ENCODE measurements at places on chromosomes 6 and 20.

- DNase-seq, result no peak
Measured at GRCh38 chr20:3067139-3068014, 4.0 kb upstream of the OXT start.

- no peak for DNase-seq
Measured at GRCh38 chr6:20463396-20463795, 61.7 kb downstream of the E2F3 start.

DNA sequence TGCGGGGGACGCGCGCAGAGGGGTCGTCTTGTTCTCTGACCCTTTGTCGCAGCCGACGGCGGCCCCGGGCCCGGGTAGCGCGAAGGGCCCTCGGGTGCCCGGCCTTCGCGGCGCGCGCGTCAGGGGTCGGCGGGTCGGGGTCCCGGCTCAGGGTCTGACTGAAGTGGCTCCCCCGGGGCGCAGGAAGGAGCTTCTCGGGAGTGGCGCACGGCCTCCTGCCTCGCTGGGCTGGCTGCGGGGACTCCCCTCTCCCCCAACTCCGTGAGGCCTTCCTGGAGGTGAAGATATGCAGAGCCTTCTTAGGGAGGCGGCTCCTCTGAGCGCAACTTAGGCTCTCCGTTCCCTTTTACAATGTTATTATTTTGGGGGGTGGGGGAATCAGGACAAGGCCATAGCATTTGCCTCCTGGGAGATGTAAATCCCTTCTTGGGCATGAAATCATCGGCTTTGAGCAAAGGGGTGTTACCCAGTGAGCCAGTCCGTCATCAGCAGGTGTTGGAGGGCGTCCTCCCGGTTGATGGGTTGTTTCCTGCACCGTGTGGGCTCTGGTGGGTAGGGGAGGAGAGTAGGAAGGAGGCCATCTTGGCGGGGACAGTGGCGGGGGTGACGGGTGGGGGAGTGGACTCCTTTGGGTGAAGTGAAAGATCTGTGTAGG is 523 bp downstream of the CDS2 start:
- DNase-seq, result no peak

GRCh38 chr6:156617941-156618340 is 159.2 kb upstream of the ARID1B start:
- DNase-seq, result no peak

DNA sequence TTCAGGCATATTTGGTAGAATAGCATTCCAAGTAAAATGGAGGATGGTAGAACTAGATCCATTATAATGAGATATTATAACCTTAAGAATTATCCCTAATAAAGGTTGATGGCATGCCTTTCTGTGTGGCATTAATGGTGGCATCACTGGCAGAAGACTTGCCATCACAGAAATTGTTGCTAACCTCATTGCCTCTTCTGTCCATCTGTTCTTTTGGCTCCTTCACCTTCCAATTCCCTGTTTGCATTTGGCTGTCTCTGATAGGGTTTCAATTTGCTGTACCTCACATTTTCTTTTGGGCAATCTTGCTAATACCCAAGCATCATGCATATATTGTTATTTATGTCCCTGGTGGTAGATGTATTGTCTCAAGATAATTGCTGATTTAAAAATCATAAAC is 98.9 kb downstream of the SMPDL3A start:
- no peak for DNase-seq

GRCh38 chr6:135094403-135094821 is 39.8 kb upstream of the HBS1L start:
- no peak for DNase-seq

DNA sequence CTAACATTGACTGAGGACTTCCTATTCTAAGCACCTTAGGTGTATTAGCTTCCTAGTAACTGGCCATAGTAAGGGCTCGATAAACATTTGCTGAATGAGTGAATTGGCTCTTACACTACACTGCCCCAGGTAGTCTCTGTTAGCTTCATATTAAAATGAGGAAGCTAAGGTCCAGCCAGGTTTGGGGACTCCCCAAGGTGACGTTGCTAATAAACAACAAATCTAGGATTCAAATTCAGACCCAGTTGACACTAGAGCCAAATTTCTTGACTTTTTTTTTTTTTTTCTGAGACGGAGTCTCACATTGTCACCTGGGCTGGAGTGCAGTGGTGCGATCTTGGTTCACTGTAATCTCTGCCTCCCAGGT is 16.2 kb downstream of the ARHGAP40 start:
- DNase-seq, result no peak

DNA sequence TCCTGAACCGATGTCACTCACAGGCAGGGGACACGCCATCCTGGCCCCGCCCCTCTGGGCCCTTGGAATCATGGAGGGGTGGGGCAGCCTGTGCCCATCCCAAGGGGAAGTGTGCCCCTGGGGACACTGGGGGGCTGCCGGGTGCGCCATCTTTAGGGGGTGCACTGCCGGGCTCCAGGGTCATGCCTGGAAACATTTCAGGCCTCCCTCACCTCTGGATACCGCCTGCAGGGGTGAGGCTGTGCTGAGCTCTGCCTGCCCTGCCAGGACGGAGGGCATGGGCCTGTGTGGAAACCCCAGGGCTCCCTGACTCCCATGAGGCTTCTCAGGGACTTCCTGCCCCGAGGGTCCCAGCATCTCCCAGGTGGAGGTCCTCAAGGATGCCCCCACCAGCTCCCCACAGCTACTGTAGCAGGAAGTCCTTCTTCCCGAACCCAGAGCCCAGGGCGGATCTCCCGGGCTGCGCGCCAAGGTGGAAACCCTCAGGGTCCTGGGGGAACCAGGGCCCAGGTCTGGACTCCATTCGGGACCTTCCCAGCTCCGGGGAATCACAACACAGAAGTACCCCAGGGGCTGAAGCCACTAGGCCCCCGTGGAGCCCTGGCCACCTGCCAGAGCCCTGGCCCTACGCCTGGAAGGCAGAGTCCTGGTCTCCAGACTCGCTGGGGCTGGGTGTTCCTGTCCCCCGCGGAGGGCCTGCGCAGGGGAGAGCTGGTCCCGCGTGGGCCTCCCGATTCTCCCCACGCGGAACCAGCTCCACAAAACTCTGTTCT is 15.6 kb downstream of the CHRNA4 start:
- DNase-seq, result no peak

GRCh38 chr6:56837322-56837894 is 117.5 kb upstream of the BEND6 start:
- DNase-seq, result no peak

- DNase-seq, result no peak
Measured at GRCh38 chr20:9143926-9144325, 75.0 kb downstream of the PLCB4 start.

- DNase-seq, result no peak
Measured at GRCh38 chr6:5730585-5731263, 276.0 kb downstream of the NRN1 start.

GRCh38 chr6:53852805-53853204 is 58.0 kb downstream of the LRRC1 start:
- DNase-seq, result no peak

- no peak for DNase-seq
Measured at GRCh38 chr20:63176427-63177133, 39.4 kb downstream of the YTHDF1 start.

DNA sequence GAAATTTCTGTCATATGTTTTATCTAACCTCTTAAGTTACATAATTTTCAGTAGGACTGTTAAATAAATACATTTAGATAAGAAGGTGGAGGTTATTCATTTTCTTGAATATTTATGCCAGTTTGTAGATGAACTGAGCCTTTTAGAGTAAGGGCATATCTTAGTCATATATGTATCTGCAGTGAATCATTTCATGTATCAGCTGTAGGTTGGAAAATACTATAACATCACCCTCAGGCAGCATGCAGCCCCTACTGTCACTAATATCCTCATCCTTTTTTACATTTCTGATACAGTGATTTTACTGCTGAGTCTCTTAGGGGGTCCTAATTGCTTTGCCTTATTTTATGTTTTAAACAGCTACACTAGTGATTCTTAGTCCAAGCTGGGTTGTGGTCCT is 19.5 kb upstream of the SUMO4 start:
- DNase-seq, result no peak

DNA sequence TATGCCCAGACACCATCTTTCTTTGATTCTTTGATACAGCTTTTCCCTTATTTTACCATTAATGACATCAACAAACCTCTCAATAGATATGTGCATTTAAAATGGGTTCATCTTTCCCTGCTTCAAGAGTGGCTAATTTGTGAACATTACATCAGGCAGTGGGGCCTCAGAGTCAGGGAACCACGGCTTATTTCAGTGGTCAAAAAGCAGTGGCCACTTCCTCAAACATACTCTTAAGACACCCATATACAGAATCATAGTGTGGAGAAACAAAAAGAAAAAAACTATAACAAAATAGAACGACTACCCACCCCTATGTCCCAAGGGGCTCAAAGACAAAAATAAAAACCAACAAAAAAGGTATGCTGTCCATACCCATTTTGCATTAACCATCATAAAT is 12.9 kb downstream of the SALL4 start:
- no peak for DNase-seq

GRCh38 chr20:33576432-33577125 is 85.5 kb upstream of the C20orf144 start:
- DNase-seq, result no peak

GRCh38 chr20:12270863-12271262 is 353.2 kb downstream of the BTBD3 start:
- no peak for DNase-seq

DNA sequence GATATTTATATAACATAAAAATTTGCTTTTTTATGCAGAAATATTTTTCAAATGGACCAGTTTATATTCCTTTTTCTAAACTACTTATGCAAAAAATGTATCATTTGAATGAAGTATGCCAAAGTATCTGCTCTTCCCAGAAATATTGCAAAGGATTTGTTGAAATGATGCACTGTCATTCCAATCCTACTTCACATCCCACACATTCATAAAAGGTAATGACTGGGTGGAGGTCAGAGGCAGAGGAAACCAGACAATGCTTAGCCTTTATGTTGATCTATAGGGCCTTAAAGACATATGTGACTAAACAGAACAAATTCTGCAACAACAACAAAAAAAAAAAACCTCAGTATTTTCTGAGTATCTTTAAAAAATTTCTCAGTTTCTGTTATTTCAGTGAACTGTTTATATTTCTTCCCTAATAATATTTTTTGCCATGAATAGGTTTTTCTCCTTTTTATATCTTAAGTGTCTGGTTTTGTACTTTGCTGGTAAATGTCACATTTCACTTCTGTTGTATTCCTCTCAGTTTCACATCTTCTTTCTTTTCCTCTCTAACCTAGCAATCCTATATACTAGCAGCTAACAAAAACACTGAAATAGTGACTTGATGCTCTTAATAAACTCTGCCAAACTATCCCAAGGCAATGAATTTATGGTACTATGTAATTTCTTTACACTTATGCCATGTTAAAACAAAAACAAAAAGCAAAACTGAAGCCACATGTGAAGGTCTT is 374.1 kb downstream of the BCKDHB start:
- DNase-seq, result no peak

DNA sequence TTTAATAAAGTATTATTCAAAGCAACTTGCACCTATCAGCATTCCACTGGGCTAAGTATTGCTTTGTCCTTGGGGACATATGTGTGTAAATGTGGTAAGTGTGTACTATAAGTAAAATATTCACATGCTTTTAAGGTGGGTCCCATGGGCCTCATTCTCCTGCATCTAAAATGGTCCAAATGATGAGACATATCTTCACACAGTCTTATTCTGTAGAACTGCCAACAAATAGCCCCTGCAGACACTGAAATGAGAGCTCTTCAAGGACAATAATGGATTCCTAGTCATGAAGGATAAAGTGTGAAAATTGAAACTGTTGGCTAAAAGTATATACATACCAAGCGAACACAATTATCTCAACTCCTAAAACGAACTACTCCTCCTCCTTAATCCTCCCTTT is 81.8 kb downstream of the SMLR1 start:
- no peak for DNase-seq

GRCh38 chr6:44037847-44038542 is 89.3 kb downstream of the MRPL14 start:
- DNase-seq, result no peak

- no peak for DNase-seq
Measured at GRCh38 chr20:8726460-8726859, 342.4 kb upstream of the PLCB4 start.

DNA sequence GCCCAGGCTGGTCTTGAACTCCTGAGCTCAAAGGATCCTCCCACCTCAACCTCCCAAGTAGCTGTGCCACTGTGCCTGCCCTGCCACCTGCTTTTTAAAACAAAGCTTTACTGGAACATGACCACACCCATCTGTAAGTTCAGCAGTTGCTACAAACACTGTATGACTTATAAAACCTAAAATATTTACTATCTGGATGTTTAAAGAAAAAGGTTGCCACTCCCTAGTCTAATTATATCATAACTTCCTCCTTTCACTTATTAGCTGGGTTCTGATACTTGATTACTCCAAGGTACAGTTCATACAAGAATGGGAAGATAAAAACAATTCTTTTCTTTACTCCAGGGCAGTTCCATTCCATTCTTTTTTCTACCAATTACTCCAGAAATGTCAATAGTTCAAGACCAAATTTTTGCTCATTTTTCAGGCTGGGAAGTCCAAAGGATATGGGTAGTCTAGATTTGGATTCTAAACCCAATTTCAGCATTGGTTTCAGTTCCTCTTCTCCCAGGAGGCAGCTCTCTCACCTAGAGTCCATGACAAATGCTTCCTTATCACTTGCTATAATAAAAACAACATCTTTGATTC is 63.1 kb downstream of the SEC63 start:
- DNase-seq, result no peak

GRCh38 chr6:134950482-134950881 is 581 bp upstream of the ALDH8A1 start:
- no peak for DNase-seq

GRCh38 chr20:49698477-49698876 is 15.2 kb downstream of the B4GALT5 start:
- DNase-seq, result no peak

- DNase-seq, result no peak
Measured at GRCh38 chr6:63783096-63783495, 147.5 kb downstream of the PHF3 start.

DNA sequence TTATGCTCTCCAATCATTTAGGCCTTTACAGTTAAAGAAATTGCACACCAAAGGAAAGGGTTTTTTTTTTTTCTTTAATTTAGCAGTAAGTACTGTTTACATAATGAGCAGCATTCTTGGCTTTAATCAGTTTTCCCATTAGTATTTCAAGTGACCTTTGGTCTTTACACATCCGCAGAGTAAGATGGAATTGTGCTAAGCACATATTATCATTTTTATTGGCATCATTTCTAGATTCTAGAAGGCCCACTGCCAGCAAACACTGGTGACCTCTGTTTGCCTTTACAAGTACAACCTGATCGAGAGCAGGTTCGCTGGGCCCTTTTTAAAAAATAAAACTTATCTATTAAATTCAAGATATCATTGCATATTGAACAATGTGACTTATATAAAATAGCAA is 104.3 kb downstream of the ADGRG6 start:
- DNase-seq, result no peak

- no peak for DNase-seq
Measured at GRCh38 chr6:56618050-56618449, 24.6 kb downstream of the DST start.

DNA sequence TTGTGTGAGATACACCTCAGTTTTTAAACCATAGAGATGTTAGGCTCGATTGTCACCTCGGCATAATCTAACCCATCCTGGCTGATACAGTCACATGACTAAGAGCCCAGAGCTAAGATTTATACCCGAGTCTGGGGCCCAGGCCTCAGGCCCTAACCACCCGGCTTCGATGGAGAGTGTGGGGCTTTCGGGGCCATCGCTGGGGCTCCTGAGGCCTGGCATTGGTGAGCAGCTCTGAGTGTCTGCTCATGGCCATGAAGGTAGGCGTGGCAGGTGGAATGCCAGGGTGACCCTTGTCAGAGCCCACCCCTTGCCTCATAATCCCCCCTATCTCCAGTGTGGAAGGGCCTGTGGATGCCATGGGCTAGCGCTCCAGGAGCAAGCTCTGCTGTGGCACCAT is 164.3 kb downstream of the BMP7 start:
- DNase-seq, result no peak

GRCh38 chr20:46399401-46399800 is 7.0 kb downstream of the ELMO2 start:
- no peak for DNase-seq
